Lung (tissue), 17 donors: ENCODE measurements at places on chromosomes 5 and 9. TPM values are rescaled to one million over a fixed set of nuclear protein-coding genes. Genes with fewer than 3 reads are reported as not detected.

DNA sequence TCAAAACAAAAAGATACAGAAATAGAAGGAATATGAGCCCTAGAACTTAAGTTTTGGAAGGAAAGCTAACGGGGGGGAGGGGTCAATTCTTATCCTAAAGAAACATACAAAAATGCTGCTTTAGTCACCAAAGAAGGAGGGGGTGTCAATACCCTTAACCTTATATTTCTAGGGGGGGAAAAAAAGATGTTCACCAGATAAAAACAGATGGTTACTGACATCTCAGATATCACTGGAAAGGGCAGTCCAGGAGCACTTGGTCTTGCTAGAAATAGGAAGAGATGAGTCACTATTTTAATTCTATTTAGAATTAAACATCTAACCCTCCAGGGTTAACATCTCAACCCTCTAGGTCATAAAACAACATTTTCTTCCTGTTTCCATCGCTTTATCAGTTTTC, 1.7 kb downstream of the DIAPH1 start:
- DNase-seq, result no peak

The KIF12 gene
- 4.8 TPM for total RNA-seq

DNA sequence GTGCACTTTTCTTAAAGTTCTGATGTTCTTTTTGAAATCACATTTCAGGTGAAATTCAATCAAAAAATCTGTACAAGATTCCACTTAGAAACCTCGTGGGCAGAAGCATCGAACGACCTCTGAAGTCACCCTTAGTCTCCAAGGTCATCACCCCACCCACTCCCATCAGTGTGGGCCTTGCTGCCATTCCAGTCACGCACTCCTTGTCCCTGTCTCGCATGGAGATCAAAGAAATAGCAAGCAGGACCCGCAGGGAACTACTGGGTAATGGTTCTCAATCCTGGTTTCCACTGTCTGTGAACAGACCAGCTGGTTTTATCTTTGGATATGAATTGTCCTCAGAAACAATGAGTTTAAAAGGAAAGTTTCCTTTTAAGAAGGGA, 8.1 kb upstream of the SLC2A8 start:
- no peak for DNase-seq

GRCh38 chr5:12480487-12480886, 576.2 kb upstream of the CTNND2 start:
- DNase-seq, result no peak

GRCh38 chr5:87260604-87261192, 7.0 kb upstream of the RASA1 start:
- no peak for DNase-seq

- DNase-seq, result no peak
Measured at GRCh38 chr9:84711936-84712335, 42.4 kb downstream of the NTRK2 start.

GRCh38 chr5:157271740-157272271, 5.9 kb downstream of the CYFIP2 start:
- no peak for DNase-seq

The IL5 gene
- not detected for total RNA-seq

DNA sequence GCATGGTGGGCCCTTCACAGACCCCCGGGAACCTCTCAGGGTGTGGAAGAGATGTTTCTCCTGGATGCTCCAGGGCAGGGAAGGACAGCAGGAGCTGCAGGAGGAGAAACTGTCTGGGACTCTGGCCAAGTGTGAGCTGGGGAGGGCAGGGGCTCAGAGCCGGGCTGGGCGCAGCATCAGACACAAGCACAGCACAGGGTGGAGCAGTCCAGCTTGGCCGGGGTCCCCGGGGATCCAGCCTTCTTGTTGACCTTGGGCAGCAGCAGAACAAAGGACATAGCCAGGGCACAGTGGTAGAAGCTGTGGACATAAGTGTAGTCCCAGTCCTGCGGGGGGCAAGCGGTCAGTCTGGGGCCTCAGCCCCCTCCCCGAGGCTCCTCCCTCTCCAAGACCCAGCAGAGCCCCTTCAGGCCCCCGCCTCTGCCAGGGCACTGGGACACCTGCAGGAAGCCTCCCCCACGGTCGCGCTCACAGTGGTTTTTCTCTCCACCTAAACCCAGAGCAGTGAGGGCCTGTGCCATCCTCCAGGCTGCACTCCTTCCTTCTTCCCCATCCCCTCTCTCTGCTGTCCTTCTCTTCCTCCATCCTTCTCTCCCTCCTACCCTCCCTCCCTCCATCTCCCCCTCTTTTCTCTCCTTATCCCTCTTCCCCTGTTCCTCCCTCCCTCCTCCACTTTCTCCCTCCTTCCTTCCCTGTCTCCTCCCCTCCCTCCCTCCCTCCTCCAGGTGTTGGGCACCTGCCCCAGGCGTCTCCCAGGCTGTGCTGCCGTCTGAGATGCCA, 10.1 kb downstream of the MYMK start:
- DNase-seq, result peak; percentile 91

DNA sequence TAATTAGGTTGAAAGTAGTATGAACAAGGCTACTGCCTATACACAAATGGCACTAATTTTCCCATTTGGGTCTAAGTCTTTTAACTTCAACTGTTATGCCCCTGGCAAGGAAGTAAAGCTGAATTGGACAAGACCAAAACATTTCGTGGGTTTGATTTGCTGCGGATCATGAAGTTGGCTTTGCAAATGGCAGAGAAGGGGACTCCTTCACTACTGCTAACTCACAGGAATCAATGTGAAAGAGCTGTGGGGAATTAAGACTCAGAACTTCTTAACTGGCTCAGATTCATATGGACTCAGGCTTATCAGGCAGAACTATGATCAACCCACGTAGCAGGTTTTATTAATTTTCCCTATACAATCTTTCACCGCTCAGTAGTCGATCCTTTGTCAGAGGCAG, 73.8 kb upstream of the IFNE start:
- no peak for DNase-seq

GRCh38 chr9:106376689-106377088, 486.3 kb upstream of the ZNF462 start:
- DNase-seq, result no peak

GRCh38 chr5:173451651-173452050, 123.4 kb upstream of the STC2 start:
- no peak for DNase-seq

DNA sequence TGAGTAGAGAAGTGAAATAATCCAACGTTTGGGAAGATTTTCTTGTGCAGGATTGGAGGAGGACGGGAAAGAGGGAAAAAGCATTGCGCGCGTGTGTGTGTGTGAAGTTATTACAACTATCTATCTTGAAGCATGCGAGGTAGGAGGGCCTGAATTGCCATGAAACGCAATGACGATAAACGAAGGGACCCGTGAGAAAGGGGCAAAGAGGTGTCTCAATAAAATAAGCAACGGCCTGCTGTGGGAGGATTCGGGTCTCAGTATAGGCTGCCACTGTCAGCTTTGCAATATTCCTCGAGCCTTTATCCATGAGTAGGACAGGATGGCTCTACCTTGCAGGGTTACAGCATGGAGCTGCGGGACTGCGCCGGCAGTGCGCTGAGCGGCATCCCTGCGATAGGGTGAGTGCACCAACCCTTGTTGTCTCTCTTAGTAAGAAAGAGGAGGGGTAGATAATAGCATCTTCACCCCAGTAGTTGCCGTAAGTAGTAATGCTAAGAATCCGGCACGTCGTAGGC, 631 bp upstream of the RCL1 start:
- DNase-seq, result no peak

GRCh38 chr5:157933005-157933404, 74.1 kb upstream of the CLINT1 start:
- no peak for DNase-seq

The TAF1L gene
- total RNA-seq, result not detected

GRCh38 chr5:11174591-11174990, 413.6 kb upstream of the DAP start:
- no peak for DNase-seq

DNA sequence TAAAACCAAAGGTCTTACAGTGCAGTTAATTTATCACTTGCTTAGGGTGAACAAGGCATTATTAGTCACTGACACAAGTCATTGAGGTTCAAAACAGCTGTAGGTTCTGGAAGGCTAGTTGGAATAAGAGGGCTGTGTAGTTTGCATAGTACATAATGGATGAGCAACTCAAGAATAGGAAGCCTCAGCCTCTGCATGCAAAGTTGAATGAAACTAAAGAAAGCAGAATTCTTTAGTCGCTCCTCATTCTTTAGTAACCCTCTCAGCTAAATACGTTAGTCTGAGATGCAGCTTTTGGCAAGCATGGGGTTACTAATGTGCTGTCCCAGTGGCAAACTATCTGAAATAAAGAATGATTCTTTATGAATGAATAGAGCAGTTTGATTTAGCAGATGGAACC, 74.2 kb downstream of the ADGRV1 start:
- no peak for DNase-seq

DNA sequence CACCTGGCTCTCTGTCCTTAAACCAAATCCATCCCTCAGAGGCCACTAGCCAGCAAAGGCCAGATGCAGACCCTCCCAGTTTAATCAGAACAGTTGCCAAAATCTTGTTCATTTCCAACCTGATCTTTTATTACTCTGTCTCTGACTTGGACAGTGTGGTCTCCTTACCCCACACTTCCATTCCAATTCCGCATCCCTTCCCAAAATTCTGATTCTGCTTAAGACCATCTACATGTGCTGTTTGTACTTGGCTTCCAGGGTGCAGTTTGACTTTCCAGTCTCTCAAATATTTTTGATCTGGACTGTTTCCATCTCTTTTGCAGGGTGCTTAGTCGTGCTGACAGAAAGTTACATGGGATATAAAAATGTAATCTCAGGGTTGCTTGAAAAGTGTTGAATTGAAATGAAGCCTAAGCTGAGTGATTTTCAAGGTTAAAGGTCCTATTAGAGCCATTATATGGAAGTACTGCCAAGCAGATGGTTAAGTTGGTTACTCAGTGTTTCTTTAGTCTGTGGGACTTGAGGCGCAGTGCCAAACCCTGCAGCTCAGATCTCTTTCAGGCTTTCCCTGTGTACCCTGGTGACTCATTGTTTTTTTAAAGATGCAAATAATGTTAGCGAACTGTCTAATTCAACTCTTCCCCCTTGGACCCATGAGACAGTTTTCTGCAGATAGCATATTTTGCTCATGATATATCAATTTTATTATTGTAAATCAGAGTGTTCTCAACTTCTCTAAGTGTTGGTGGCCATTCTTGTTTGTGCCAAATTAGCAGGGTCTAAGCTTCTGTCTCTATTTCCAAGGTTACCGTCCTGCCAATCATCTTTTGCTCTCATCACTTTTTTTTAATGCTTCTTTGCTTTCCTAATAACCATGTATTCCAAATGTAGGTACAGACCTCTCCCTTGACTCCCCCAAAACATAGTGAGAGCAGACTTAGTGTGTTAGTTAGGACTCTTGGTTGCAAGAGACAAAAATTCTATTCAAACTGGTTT, 18.2 kb upstream of the DCP2 start:
- peak; percentile 75 for DNase-seq

- no peak for DNase-seq
Measured at GRCh38 chr9:95815133-95815532, 60.4 kb upstream of the ERCC6L2 start.

The BARHL1 gene
- not detected for total RNA-seq

The LCN6 gene
- 8.6 TPM for total RNA-seq

The PCDHGA1 gene
- total RNA-seq, result 0.71 TPM
